Cardiac ventricle fibroblast (primary cell): ENCODE measurements at places on chromosomes 4 and X. TPM values are rescaled to one million over a fixed set of nuclear protein-coding genes. Genes with fewer than 3 reads are reported as not detected.

Gene CAPN6
- 0.05 TPM in 1 of 2 replicates, not detected in the other for total RNA-seq

Gene CNKSR2
- total RNA-seq, result not detected in 2 replicates

Gene PIR
- 31.3 and 47.2 TPM in 2 replicates for total RNA-seq

Gene RTL3
- total RNA-seq, result not detected in 2 replicates

Gene REPS2
- 6.8 and 7.5 TPM in 2 replicates for total RNA-seq

Gene HTN1
- not detected in 2 replicates for total RNA-seq

Gene C4orf50
- total RNA-seq, result not detected in 2 replicates

Gene AVPR2
- total RNA-seq, result not detected in 2 replicates

Gene SMIM14
- total RNA-seq, result 36.3 and 38.3 TPM in 2 replicates

Gene PARM1
- total RNA-seq, result 1.8 and 2.0 TPM in 2 replicates

Gene TGIF2LX
- not detected in 2 replicates for total RNA-seq
